ENCODE measurements at places on chromosomes 1 and 21.
A peak's percentile ranks its signal among the peaks of the same experiment; 100 is the strongest.

DNA sequence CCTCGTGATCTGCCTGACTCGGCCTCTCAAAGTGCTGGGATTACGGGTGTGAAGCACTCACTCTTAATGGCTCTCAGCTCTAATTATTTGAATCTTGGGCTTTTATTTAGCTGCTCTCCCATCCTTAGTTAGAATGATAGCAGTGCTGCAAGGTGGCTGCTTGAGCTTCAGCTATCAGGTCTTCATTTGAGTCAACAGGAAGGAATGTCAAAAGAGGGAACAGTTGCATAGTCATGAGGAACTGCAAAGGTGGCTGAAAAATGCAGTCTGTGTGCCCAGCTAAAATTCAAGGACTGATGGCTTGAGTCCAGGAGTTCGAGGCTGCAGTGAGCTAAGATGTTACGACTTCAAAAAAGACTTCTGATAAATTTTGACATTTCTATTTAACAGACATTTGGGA, 55.6 kb downstream of the UCK2 start:
- no peak for DNase-seq

DNA sequence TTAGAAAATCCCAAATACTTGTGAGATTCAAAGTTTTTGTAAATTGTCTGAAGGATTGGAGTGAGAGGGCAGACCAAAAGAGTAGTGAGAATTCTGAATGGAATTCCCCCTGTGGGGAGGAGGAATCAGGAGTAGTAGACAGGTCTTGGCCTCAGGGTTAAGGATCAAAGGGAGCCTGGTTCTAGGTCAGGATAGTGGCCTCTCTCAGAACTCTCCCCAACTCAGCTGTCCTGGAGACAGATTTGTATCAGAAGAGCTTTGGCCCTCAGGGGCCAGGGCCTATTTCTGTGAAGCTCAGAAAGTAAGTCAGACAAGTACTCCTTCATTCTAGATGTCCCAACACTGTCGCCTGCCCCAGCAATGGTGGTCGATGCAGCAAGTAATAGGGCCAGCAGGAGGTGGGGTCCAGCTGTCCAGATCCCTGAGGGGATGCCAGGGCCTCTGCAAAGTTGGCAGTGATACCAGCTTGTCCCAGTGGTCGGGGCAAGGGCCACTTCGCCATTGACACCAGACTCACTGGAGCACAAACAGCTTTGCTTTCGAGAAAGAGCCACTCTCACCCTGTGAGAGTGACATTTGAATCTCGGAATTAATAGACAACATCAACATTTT, 115.2 kb downstream of the SLC25A24 start:
- DNase-seq: no peak

DNA sequence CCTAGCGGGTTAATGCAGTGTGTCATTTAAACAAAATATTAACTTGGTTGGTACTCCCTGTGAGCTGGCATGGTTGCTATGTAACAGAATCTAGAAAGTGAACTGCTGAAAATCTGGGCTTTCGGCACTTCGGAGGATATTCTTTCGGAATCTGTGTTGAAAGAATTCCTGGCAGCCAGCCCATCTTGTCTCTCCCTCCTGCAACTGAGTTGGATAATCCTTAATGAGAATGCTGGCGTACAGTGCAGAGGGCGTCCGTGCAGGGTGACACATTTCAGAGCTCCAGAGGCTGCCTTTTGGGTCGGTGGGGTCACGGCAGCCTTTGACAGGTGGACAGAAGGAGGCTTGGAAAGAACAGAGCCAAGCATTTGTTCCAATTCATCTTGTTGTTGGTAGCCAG, 3.7 kb downstream of the KAZN start:
- no peak for DNase-seq

DNA sequence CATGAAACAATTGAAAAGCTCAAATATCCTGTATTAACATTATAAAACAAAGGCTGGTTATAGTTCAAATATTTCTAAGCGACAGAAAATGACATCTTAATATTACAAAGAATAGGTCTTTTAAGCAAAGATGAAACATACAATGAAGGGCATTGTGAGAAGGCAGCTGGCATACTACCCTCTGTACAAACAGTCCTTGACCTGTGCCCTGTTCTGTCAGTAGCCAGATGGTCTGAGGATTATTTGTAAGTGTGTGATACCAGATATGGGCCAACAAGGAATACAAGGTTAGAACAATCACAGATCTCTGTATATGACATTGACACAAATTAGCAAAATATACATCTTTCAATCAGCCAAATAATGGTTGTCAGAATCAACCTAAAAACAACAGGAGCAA, 1350.4 kb downstream of the AMY1C start:
- DNase-seq: no peak

DNA sequence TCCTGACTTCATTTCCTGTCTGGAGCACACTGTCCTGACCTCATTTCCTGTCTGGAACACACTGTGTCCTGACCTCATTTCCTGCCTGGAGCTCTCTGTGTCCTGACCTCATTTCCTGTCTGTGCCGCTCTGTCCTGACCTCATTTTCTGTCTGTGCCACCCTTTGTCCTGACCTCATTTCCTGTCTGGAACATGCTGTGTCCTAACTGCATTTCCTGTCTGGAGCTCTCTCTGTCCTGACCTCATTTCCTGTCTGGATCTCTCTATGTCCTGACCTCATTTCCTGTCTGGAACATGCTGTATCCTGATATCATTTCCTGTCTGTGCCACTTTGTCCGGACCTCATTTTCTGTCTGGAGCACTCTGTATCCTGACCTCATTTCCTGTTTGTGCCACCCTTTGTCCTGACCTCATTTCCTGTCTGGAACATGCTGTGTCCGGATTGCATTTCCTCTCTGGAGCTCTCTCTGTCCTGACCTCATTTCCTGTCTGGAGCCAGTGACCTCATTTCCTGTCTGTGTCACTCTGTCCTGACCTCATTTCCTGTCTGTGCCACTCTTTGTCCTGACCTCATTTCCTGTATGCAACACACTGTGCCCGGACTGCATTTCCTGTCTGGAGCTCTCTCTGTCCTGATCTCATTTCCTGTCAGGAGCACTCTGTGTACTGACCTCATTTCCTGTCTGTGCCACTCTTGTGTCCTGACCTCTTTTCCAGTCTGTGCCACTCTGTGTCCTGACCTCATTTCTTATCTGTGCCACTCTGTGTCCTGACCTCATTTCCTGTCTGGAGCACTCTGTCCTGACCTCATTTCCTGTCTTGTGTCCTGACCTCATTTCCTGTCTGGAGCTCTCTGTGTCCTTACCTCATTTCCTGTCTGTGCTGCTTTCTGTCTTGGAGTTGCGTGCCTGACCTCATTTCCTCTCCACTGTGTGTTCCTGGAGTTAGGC, 27.6 kb downstream of the SKI start:
- peak; percentile 74 for DNase-seq

- peak; percentile 54 for DNase-seq
Observed at GRCh38 chr1:203682473-203683383, 56.1 kb downstream of the ATP2B4 start.

DNA sequence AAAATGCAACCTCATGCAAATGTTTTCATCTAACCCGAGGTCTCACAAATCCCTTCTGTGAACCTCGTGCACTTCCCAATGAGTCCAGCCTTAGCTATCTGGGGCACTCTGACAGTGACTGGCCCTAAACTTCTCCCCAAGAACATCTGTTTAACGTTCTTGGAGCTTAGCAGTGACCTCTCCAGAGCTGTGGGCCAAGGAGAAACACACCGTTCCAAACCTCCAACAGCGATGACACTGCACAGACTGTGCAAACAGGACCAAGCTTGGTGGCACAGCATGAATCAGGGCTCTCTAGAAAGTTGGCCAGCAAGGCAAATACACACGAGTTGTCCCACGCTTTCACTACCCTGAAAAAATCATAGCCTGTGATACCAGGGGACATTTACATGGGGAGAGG, 15.8 kb downstream of the BEND5 start:
- DNase-seq: no peak

- DNase-seq: peak; percentile 50
Observed at GRCh38 chr1:89610457-89611011, 22.4 kb upstream of the LRRC8C start.

DNA sequence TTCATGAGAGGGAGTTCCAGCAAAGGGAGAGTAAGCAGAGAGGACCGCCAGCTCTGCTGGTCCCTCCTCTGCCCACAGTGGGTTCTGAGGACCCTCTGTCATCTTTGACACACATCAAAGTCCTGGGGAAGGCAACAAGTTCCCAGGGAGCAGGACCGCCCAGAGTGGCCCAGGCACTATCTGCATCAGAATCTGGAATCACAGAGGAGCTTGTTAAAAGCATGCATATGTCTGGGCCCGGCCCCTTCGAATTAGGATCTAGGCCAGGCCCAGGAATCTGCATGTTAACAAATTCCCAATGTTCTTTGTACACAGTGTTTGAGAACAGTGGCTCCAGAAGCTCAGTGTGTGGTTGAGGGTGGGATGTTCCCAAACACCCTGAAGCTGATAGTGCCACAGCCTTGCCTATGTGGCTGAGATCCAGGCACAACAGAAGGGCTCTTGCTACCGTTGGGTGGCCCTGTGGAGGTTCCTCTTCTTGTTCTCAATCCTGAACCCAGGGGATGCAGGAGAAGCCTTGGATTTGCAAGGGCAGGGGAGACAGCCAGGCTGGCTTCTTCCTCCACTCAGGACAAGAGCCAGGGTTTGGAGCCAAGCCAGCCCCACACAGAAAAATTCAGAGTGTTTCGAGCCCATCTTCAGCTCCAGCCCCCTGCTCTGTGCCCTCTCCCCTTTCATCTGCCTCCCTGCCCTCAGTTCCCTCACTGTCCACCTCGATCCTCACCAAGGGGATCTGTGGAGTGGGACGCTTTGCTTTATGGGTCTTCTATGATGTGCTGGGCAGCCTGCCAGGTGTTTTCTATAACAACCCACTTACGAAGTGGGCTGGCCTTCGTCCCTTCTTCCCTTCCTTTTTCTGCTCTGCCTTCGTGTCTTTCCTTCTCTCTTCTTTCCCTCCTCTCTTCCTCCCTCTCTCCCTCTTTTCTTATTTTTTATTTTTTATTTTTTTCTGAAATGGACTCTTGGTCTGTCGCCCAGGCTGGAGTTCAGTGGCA, 129.0 kb upstream of the TMPRSS2 start:
- DNase-seq: no peak

- peak; percentile 68 for DNase-seq
Observed at GRCh38 chr1:2555634-2556276, 416 bp upstream of the TNFRSF14 start.

DNA sequence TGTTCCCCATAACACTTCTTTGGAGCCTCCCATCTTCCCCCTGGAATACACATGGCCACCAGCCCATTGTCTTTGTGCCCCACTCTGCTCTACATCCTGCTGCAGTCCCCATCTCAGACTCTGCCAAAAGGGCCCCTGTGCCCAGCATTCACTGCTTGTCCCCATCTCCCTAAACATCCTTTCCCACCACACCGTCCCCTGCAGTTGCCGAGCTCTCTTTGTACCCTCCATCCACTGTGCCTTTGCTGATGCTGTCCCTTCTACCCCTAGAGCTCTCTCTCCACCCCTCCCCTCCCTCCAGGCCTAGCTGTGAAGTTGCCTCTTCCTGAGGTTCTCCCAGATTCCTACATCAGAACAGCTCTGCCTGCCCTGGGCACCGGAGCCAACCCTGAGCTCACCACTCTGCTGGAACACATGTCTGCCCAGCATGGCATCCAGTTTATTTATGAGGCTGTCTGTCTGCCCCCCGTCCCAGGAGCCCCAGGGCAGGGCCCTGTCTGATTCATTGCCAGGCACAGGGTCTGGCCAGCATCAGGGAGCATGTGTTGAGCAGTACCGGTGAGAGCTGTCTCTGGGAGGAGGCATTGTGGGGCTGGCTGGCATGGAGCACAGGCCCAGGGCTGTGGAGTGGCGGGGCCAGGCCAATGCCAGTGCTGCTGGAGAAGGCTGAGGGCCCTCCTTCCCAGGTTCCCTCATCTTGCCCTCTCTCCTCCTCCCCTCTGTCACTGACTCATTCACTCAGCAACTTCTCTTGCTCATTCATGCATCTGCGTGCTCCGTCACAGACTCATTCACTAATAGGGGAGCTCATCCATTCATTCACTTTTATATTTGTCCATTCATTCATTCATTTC, 28.8 kb downstream of the EDN2 start:
- DNase-seq: no peak

DNA sequence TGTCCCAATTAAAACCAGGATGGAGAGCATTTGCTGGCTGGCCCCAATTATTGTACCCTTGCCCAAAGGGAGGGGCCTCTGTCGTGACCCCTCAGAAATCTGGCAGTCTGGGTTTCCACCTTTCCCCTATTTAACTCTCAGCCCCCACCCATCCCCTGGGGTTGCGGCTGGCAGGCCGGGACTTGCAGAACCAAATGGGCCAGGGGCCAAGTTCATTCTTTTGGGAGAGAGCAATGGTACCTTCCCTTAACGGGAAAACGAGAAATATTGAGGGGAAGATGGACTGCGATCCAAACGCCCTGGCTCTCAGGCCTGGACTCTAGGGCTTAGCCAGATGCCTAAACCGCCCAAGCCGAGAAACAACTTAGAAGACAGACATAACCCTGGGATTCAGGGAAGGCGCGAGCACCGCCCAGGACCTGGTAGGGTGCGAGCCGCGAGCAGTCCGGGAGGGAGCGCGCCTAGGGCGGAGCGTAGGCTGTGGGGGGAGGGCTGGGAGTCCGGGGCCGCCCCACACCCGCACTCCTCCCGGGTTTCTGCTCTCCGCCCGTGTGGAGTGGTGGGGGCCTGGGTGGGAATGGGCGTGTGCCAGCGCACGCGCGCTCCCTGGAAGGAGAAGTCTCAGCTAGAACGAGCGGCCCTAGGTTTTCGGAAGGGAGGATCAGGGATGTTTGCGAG, at the start of gene SLC27A3:
SLC27A3 (plus strand) TSS at position 628 of the 678 bp plus-strand sequence. CDS start 91 bp downstream, outside the sequence.
- no peak for DNase-seq

- no peak for DNase-seq
Observed at GRCh38 chr1:27246194-27246593, 11.8 kb downstream of the WDTC1 start.

DNA sequence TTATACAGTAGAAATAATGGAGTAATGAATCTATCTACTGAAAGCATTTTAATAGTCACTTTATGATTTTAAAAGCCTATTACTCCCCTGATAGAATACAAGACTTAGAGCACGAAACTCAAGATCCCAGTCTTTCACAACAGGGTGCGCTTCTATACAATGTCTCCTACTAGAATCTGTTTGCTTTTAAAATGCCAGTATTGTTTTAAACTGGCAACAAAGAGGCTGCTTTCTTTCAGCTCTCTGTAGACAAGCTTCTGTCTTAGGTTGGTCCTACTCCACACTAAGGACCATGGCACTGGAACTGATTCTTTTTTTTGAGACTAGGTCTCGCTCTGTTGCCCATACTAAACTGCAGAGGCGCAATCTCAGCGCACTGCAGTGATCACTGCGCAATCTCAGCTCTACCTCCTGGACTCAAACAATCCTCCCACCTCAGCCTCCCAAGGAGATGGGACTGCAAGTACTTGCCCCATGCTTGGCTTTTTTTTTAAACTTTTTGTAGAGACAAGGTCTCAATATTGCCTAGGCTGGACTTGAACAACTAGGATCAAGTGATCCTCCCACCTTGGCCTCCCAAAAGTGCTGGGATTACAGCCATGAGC, 4.8 kb downstream of the DCAF8 start:
- no peak for DNase-seq

DNA sequence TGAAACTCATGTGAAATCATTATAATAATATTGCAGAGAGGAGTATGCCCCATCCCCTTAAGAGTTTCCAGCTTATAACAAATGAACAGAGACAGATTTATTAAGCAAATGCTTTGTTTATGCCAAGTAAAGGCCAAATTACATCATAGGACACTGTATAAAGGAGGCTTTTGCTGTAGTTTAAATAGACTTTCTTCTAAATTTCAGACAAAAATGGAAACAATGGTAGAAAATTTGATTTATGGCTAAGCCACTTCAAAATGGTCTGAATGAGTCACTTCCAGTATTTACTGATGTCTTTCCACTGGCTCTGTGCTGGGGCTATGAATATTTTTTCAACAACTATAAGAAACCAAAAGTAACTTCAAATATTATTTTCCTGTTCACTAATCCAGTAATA, 81.1 kb upstream of the ST6GALNAC5 start:
- no peak for DNase-seq

All from effector CD4-positive, alpha-beta T cell (primary cell).